ENCODE measurements at places on chromosomes 16 and 17. TPM values are rescaled to one million over a fixed set of nuclear protein-coding genes. Genes with fewer than 3 reads are reported as not detected.

DNA sequence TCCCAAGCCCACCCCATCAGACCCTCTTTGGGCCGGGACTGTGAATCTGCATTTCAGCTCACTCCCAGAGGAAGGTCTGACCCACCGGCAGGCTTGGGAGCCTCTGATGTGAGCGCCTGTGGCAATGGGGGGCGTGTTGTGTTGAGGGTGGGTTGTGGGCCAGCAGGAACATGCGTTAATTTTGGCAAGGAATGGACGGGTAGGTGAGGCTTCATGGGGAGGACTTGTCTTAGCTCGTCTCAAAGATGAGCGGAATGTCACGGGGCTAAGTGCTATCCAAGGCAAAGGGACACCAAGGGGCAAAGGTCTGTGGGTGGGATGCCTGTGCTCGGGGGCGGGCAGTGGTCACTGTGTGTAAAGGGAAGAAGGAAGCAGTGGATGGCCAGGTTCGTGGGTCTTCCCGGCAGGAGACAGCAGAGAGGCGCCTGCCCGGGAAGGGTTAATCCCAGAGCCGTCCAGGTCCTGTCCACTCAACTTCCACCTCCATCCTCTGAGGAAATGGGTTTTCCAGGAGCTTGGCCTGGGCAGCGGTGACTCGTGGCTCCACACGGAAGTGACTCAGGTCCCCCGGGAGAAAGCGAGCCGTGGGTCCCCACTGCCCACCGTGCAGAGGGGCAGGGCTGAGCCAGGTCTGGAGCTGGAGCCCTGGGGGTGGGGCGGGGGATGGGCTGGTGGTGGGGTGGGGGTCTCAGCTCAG lies 17.4 kb downstream of the ADGRG1 start:
- H3K27me3 ChIP-seq = peaks cover 4% of the 10 kb centered on the region
- H3K27ac ChIP-seq = no peak overlapping the region
- no peak overlapping the region for H3K4me3 ChIP-seq
- H3K36me3 ChIP-seq = no peaks in the 10 kb centered on the region
- DNase-seq = no peak
- peaks cover 6% of the 10 kb centered on the region for H3K4me1 ChIP-seq

DNA sequence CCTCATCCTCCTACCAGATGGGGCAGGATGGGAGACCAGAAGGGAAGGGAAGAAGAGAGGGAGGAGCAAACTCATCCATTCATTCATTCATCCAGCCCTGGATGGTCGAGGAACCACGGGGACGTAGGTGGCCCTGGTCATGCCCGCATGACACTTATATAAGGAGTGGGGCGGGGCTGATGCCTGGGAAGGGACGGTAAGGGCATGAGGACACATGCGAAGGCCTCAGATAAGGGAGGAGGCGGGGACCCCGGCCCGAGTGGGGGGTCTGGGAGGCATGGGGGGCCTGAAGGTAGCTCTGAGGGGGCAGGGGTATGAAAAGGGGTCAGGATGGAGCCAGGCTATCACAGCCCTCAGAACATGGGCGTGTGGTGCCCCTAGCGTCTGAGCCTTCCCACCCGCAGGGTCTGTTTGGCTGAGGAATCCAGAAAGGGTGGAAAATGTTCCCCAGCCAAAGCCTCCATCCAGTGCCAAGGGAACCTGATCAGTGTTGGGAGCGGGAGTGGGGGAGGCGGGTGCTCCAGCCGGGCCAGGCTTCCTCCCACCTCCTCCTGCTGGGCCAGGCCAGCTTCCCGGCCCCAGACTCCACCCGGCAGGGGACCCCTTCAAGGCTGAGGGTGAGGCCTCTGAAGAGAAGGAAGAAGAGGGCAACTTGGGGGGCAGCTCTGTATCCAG lies 17.6 kb upstream of the CD79B start:
- H3K27me3 ChIP-seq = peaks cover 13% of the 10 kb centered on the region
- H3K36me3 ChIP-seq = no peaks in the 10 kb centered on the region
- no peak overlapping the region for H3K27ac ChIP-seq
- DNase-seq = no peak
- no peaks in the 10 kb centered on the region for H3K4me1 ChIP-seq

DNA sequence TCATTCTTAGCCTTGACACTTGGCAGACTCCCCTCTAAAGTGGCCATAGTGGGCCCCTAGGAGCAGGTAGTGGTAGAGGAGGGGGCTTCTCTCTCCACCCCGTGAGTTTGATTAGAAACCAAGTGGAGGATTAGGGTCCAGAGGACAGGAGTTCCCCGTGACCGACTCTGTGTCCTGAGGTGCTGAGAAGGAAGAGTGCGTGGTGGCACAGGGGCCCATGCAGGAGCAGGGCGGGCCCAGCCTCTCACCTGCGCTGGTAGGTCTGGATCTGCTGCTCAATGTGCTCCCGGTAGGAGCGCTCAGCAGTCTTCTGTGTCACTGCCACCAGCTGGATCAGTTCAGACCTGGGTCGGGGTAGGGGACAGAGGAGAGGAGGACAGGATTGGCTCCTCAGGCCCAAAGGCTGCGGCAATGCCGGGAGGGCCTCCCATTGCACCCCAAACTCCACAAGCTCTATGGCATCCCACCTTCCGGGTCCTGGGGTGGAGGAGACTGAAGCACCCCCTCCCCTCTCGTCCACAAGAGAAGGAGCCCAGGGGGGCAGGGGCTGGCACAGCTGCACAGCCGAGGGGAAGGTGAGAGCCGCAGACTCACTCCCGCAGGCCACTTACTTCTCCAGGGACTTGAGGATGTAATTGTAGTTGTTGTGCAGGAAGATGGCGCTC lies 6.2 kb downstream of the ZACN start:
- H3K27me3 ChIP-seq = no peaks in the 10 kb centered on the region
- no peak overlapping the region for H3K27ac ChIP-seq
- H3K4me1 ChIP-seq = peaks cover 22% of the 10 kb centered on the region
- peaks cover 14% of the 10 kb centered on the region for H3K36me3 ChIP-seq
- no peak for DNase-seq

GRCh38 chr16:719815-720446 lies 1.0 kb upstream of the ANTKMT start:
- no peaks in the 10 kb centered on the region for H3K27me3 ChIP-seq
- peaks cover 12% of the 10 kb centered on the region for H3K4me1 ChIP-seq
- no peaks in the 10 kb centered on the region for H3K36me3 ChIP-seq
- peak overlapping the region; percentile 77 for H3K4me3 ChIP-seq

GRCh38 chr17:29764748-29765147 lies 142.0 kb upstream of the CORO6 start:
- no peak overlapping the region for H3K4me3 ChIP-seq
- H3K27ac ChIP-seq = no peak overlapping the region
- peaks cover 17% of the 10 kb centered on the region for H3K27me3 ChIP-seq
- H3K36me3 ChIP-seq = no peaks in the 10 kb centered on the region
- DNase-seq = no peak

- H3K4me1 ChIP-seq = no peaks in the 10 kb centered on the region
- no peak for DNase-seq
- no peak overlapping the region for H3K4me3 ChIP-seq
- H3K27me3 ChIP-seq = no peaks in the 10 kb centered on the region
- H3K27ac ChIP-seq = no peak overlapping the region
- peaks cover 25% of the 10 kb centered on the region for H3K36me3 ChIP-seq
These were observed 8.3 kb downstream of the FLCN start for GRCh38 chr17:17228521-17229279.

- H3K4me1 ChIP-seq = no peaks in the 10 kb centered on the region
- H3K27ac ChIP-seq = no peak overlapping the region
- H3K4me3 ChIP-seq = no peak overlapping the region
- no peaks in the 10 kb centered on the region for H3K36me3 ChIP-seq
These were observed 31.0 kb upstream of the CNEP1R1 start for GRCh38 chr16:49994006-49994405.

DNA sequence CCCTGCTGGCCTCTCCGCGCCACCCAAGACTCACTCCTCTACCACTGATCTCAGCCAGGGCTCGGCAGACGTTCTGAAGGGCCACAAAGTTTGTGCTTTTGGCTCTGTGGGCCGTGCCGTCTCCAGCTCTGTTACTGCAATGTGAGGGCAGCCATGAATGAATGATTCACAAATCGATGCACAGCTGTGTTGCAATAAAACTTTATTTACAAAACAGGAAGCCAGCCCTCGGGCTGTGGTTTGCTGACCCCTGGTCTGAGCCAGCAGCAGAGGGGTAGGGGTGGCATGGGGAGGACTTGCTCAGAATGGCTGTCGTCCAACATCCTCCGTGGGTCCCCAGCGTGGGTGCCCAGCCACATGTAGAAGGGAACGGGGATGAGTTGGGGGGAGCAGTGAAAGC lies 63.0 kb upstream of the PVALEF start:
- H3K4me1 ChIP-seq = peaks cover 1% of the 10 kb centered on the region
- no peak overlapping the region for H3K27ac ChIP-seq
- no peak for DNase-seq
- no peaks in the 10 kb centered on the region for H3K27me3 ChIP-seq

DNA sequence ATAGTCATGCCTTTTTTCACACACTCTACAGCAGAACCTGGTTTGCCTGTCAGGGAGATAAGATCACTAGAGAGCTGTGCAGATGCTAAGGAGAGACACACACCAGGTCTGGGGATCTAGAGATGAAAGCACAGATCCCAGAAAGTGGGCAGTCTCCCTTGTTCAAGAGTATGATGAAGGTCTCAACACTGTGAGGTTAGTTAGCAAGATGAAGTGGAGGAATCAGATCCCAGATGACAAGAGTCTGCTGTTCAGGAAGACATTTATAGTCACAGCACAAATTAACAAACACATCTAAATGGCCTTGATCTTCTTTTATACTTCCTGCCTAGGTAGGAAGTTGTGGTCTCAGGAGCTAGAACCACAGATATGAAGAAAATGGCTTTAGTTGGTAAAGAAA lies 23.4 kb upstream of the SKAP1 start:
- no peak overlapping the region for H3K27ac ChIP-seq
- peaks cover 12% of the 10 kb centered on the region for H3K4me1 ChIP-seq
- no peaks in the 10 kb centered on the region for H3K36me3 ChIP-seq
- DNase-seq = no peak

DNA sequence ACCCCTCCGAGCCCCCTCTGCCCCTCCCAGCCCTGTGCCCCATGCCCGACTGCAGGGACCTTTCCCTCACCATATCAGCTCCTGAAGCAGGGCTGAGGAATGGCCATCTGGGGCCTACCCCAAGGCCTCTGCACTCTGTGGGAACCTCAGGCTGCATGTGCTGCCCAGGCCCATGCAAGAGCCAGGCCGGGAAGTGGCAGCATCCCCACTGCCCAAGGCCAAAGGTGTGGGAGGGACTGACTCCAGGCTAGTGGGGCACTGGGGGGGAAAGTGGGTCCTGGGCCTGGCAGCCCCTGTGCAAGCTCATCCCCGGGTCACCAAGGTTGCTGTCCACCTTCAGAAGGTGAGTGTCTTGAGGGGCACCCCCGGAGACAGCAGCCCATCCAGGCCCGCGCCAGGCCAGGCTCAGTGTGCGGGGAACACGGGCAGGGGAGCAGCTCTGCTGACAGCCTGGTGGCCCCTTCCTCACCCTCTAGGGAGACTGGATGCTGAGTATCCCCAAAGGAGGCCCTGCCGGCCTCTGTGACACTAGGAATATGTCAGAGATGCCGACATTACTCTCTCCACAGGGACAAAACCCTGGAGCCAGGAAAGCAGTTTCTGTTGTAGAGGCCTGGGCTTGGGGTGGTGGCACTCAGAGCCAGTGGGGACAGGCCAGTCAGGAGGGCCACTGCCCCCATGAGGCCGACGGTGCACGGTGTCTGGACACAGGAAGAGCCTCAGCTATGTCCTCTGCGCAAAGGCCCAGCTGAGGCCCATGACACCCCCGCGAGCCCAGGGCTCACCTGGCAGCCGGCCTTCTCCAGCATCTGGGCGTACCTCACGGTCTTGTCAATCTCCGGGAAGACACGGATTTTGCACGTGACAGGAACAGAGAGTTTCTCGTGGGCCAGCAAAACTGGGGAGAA lies 3.3 kb downstream of the DUS1L start:
- H3K27ac ChIP-seq = no peak overlapping the region
- H3K4me3 ChIP-seq = no peak overlapping the region
- peaks cover 2% of the 10 kb centered on the region for H3K36me3 ChIP-seq
- no peak for DNase-seq
- H3K4me1 ChIP-seq = peaks cover 1% of the 10 kb centered on the region

DNA sequence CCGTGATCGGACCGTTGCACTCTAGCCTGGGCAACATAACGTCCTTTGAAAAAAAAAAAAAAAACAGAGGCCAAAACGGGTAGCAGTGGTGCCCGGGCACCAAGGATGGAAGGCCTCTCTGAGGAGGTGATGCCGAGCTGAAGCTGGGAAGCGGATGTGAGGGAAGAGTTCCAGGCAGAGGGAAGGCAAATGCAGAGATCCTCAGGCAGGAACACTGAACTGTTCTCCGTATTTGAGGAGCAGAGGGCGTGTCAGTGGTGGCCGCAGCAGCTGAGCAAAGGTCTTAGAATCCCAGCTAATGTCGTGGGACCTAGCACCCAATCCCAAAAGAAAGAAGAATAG lies 656 bp upstream of the KCTD13 start:
- no peaks in the 10 kb centered on the region for H3K27me3 ChIP-seq
- DNase-seq = no peak
- H3K36me3 ChIP-seq = peaks cover 1% of the 10 kb centered on the region

GRCh38 chr17:55063885-55064874 lies 95.6 kb downstream of the STXBP4 start:
- no peak overlapping the region for H3K4me3 ChIP-seq
- H3K4me1 ChIP-seq = peaks cover 5% of the 10 kb centered on the region
- no peaks in the 10 kb centered on the region for H3K27me3 ChIP-seq
- DNase-seq = no peak
- no peaks in the 10 kb centered on the region for H3K36me3 ChIP-seq

GRCh38 chr17:77493238-77493820 lies 352.6 kb downstream of the SEC14L1 start:
- DNase-seq = no peak
- H3K27me3 ChIP-seq = no peaks in the 10 kb centered on the region
- H3K36me3 ChIP-seq = peaks cover 1% of the 10 kb centered on the region

DNA sequence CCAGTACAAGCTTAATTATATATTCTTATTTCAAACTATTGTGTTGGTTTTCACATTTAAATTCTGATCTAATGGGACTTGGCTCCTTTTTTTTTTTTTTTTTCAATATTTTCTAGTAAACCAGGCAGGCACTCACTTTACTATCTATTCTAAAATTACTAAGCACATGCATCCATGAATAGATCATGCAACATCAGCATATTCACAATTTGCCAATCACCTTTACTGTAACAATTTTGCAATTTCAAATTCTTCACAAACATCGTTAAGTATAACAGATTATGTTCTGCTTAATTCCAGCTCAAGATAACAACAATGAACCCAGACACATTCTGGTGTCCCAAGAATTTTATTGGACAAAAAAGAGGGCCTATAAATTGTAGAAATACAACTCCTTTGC lies 217.4 kb downstream of the CDH8 start:
- no peaks in the 10 kb centered on the region for H3K36me3 ChIP-seq
- no peak overlapping the region for H3K4me3 ChIP-seq
- no peak overlapping the region for H3K27ac ChIP-seq
- no peak for DNase-seq

SOX8 gene
- 6.7 TPM for total RNA-seq

WBP2 gene
- total RNA-seq = 47.9 TPM

ZFP3 gene
- total RNA-seq = 1.3 TPM

C17orf113 gene
- total RNA-seq = 3.7 TPM

POLR2C gene
- 69.6 TPM for total RNA-seq

TNFSF13 gene
- 4.1 TPM for total RNA-seq

DHRS7C gene
- total RNA-seq = not detected

HOXB13 gene
- total RNA-seq = not detected

CSH1 gene
- not detected for total RNA-seq

YBX2 gene
- 2.7 TPM for total RNA-seq

CRK gene
- 44.8 TPM for total RNA-seq

NPW gene
- total RNA-seq = 5.3 TPM
